ENCODE measurements at places on chromosomes 2 and 18.

DNA sequence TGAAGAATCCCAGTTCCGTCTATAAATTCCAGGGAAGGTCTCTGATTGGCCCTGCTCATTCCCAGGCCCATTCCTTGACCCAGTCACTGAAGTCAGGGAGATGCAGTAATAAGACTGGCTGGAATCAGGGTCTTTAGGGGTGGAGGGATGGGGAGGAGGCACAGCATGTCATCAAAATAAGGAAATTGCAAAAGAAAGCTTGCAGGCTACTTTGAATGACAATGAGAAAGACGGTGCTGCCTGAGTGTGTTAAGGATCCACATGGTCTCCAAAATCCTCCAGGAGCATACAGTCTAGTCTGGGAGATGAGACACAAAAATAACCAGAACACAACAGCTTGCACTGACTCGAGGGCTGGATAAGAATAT lies 2.0 kb upstream of the DES start:
- DNase-seq = no peak

DNA sequence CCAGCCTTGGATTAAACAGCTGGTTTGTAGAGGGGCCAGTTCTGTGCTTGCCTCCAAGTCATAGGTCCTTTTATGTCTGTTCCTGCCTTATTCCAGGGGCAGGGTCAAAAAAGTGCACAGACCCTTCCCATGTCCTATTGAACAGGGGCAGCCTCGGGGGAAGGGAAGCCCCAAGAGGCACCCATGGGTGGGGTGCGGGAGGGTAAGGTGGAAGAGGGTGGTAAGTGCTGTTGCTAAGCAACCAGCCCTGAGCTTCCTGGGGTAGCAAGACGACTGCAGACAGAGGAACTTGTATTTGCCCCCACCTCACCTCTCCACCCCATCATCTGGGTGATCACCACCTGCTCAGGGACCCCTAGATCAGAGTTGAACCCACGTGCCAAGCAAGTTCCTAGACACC lies 7.7 kb downstream of the DNMT3A start:
- no peak for DNase-seq

DNA sequence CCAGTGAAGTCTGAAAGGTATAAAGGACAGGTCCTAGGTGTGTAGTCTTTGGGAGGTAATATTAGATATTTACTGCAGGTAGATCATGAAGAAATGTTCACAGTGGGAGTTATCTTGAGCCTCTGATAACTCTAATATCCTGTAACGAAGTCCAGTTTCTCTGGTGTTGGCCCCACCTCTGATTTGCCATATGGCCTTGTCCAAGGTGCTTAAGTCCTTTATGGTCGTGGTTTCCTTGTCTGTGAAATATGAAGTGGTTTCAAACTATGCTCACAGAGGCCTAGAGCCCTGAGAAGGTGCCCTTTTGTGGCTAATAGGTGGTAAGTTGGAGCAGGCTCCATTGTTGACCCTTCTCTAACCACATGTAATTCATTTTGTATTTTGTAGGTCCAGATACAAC lies 190.7 kb downstream of the ICOS start:
- DNase-seq = no peak

GRCh38 chr2:127121776-127122176 lies 14.8 kb upstream of the BIN1 start:
- DNase-seq = no peak

DNA sequence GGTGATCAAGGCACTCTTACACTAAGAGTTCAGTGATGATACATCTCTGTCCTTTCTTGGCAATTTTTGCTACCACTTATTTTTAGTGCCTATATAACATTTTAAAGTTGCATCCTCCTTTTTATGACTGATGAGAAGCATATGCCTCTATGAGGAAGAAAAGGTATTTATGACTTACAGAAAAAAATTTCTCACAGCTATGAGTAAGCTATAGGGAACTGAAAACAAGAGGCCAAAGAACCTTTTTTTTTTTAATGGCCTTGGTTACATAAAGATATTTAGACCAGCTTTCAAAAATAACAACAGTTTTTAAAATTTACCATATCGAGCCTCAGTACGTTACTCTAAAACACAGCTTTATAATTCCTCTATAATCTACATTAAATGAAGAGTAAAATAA lies 21.3 kb downstream of the MBD5 start:
- DNase-seq = no peak
